ENCODE measurements at places on chromosomes 2 and 18.

GRCh38 chr2:96636551-96637171 lies 1.5 kb downstream of the KANSL3 start:
- DNase-seq, result no peak

GRCh38 chr18:77529492-77530176 lies 280.0 kb downstream of the GALR1 start:
- DNase-seq, result no peak

GRCh38 chr2:233380132-233380895 lies 26.0 kb downstream of the DGKD start:
- no peak for DNase-seq

DNA sequence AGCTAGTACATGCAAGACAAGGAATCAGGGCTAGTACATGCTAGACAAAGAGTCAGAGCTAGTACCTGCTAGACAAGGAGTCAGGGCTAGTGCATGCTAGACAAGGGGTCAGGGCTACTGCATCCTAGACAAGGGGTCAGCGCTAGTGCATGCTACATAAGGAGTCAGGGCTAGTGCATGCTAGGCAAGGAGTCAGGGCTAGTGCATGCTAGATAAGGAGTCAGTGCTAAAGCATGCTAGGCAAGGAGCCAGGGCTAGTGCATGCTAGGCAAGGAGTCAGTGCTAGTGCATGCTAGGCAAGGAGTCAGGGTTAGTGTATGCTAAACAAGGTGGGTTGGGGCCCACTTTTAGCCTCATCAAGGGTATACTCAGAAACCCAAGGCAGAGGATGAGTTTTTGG lies 90.1 kb upstream of the FAM136A start:
- no peak for DNase-seq

DNA sequence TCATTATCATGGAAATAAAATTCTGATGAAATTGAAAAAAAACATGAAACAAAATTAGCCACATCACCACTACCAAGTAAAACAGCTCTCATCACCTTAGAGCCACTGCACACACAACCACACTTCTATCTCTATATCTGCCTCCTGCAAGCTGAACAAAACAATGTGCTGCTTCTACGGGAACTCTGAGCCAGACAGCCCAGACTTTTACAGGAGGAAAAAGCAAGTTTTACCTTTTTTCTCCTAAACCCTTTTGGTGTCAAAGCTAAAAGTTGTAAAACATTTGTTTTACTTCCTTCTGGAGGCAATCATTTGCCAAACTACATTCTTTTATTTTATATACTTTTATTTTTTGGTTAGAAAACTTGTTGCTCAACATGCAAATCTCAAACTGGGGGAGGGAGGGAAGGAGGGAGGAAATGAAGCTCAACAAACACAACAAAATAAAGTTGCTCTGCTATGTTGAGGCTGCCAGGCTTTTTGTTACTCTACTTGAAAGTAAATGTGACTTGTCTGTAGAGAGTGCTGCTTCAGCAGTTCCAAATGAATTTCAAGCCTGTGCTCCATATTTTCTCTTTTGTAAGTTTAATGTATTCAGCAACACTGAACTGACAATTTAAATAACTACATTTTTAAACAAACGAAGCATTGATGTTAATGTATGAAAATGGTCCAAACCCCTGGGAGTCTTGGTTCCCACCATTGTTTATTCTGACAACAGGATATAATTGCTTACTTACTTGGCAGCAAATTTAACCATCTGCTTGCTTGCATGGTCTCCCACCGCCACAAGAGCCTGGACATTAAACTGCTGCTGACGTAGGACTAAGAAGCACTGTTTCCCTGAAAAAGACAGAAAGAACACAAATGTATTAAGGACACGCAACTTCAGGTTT lies 24.5 kb downstream of the DARS1 start:
- DNase-seq, result no peak
